ENCODE measurements at places on chromosomes 6 and 20.

- no peak for DNase-seq
These were observed 114.1 kb downstream of the CD83 start for GRCh38 chr6:14231501-14232280.

DNA sequence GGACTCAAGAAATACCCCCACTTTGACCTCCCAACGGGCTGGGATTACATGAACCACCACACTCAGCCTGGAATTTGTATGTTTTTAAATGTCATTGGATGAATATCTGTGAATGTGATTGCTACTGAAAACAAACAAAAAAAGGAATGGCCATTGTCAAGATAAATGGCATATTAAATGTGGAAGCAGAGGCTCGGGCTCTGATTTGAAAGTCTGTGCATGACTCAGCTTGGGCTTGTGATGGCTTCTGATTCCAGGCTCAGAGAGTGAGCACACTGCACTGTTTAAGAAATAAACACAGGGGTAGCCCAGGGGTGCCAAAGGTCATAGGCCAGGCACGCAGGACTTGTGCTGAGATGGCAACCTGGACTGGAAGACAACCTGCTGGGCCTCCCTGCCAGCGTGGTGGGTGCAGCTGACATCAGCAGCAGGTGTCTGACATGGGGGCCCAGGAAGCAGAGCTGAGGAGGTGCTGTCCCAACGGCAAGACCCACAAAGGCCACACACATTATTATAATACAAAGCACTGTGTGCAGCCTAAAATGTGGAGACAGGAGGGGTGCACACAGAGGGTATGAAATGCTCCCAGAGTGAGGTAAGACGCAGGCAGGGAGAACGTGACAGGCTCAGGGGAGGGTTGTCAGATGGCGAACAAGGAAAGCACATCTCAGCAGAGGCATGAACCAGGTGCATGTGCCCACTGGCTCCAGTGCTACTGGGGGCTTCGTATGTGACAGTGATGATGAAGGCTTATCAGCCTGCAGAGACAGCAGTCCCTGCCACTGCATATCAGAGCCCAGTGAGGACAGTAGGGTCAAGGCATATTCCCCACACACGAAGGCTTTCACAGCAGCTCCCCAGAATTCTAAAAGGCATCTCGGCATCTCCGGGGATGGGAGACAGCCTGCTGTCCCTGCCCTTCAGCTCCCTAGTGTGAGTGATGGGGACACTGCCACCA lies 169.4 kb downstream of the SYNDIG1 start:
- no peak for DNase-seq

DNA sequence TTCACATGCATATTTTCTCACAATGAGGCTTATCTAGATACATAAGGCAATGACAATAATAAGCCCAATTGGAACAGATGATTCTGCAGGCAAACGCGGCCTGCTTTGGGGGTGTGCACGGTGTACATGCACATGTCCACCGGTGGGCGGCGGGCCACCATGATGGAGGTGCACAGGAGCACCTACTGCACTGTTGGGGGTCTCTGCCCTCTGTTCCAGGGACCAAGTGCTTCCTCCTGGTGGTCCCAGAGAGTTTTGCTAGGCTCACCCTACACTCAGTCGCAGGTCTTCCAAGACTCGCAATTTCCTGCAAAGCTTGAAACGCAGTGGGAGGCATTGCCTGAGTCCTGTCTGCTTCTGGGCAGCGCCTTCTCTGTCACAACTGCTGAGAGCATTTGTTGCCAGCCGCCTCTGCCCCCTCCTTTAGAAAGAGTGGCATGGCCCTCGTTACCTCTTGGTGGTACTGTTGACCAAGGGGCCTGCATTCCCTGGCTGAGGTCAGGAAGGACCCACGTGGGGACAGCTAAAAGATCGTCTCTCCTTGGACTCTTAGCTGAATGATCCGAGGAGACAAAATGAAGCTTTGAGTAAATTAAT lies 135.3 kb downstream of the ERMARD start:
- DNase-seq, result no peak

DNA sequence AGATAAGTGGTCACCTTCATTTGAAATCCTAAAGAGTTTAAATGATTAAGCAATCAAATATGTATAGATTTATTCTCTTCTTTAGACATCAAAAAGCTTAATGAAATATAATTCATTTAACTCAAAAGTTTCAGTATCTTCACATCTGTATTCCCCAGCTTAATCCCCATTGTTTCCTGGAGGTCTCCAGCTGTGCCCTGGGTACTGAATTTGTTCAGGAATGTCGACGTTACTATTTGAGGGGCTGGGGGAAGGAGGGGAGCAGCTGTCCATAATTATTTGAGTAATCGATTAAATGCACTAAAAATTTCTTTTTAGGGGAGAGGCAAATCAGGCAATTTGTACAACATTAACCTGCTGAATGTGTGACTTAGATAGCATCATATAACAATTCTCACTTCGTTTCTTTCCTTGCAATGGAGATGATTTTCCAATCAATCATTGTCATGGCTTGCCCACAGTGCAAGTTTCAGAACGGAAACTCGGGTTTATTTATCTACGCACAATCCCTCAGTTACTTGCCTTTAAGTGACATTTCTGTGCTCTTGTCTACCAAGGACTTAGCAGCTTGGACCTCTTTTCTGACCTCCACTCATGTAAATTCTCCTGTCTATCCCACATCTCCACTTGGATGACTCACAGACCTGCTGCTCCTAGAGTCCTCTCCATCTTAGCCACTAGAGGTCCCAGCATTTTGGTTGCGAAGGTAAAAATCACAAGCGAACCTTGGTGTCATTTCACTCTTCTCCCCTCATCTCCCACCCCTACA lies 3.9 kb downstream of the DOK5 start:
- DNase-seq, result no peak

DNA sequence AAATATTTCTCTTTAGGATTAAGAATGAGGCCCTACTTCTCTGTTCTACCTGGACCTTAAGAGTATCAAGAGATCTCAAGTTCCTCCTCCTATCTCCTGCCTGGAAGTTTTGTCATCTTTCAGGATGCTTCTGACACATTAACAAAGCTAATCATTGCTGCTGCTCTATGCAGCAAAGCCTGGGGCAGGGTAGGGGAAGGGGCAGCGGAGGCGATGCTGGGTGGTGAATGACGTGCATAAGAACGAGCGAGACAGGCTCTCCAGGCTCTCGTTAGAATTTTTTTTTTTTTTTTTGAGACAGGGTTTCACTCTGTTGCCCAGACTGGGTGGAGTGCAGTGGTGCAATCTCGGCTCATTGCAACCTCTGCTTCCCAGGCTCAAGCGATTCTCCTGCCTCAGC lies 31.2 kb downstream of the FERMT1 start:
- DNase-seq, result no peak

GRCh38 chr6:134995536-134995935 lies 45.6 kb upstream of the ALDH8A1 start:
- DNase-seq, result no peak

DNA sequence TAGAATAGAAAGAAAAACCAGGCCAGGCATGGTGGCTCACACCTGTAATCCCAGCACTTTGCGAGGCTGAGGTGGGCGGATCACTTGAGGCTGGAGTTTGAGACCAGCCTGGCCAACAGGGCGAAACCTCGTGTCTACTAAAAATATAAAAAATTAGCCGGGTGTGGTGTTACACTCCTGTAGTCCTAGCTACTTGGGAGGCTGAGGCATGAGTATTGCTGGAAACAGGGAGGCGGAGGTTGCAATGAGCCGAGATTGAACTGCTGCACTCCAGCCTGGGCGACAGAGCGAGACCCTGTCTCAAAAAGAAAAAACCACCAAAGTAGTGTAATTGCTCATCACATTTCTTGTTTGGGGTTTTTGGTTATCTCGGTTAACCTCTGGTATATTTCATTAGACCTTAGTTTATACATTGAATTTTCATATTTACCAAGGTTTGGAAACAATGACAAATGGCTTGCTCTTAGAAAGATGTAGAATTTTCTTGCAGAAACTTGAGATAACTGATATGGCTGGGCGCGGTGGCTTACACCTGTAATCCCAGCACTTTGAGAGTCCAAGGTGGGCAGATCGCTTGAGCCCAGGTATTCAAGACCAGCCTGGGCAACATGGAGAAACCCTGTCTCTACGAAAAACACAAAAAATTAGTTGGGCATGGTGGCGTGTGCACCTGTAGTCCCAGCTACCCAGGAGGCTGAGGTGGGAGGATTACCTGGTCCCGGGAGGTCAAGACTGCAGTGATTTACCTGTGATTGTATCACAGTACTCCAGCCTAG lies 14.2 kb downstream of the ITCH start:
- no peak for DNase-seq

- DNase-seq, result no peak
These were observed 88.3 kb downstream of the DTNBP1 start for GRCh38 chr6:15574486-15574885.

DNA sequence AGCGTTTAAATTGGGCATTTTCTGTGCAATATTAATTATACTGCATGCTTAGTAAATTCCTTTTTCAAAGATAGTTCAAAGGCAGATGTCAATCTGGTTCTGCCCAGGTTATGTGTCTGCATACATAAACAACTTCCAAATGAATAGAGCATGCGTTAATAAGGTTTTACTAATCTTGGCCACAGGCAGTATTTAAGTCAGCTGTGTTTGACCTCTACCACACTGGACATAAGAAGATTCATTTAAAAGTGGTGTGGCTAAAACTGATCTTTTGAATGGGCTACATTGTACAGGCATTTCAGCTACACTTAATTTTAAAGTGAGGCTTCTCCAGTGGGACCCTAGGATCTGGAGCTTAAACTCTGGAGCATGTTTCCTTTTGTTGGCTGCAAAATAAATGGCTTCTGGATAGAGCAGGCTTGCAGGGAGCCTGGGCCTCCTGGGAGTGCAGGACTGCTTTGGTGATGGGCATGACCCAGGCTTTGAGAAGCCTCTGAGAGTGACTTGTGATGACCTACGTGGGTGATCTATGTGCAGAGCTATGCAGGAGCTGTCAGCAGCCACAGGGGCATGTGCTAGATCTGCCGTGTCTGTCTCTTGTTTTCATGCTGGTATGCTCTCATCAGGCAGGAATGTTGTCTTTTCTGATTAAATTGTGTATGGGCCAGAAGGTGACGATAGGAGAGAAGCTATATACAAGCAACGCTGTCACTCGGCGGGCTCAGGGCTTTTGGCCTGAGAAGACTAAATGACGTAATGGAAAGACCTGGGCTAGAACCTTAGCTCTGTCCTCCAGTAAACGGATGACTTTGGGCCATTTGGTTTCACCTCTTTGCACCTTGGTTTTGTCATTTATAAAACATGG lies 331.2 kb downstream of the QKI start:
- no peak for DNase-seq

GRCh38 chr20:9460518-9460917 lies 53.9 kb upstream of the LAMP5 start:
- no peak for DNase-seq

DNA sequence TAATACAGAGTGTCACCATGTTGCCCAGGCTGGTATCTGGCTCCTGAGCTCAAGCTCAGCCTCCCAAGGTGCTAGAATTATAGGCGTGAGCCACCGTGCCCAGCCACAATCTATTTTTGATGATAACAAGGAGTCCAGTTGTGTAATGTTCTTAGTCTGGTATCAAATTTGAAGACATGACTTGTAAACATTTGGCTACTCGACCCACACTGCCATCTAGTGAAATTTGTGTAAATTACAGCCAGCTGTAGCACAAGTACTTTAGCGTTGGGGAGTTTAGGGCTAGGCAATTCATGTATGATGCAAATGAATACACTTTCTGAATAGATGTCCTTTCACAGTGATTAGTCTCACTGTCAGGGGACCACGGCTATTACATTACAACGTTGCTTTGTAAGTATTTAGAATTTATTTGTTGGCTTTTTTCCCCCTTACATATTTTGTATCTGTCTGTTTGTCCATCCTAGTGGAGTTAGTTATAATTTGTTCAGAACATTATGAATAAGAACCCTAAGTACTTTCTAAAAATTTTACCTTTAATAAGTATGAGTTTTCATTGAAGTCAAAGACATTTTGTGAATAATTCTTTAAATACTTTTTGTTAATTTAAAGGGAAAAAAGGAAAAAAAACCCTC lies 139.7 kb downstream of the PRDM13 start:
- peak; percentile 23 for DNase-seq

GRCh38 chr6:112549749-112550148 lies 202.6 kb downstream of the RFPL4B start:
- no peak for DNase-seq

- DNase-seq, result no peak
These were observed 27.9 kb downstream of the FOXO3 start for GRCh38 chr6:108588586-108588985.

DNA sequence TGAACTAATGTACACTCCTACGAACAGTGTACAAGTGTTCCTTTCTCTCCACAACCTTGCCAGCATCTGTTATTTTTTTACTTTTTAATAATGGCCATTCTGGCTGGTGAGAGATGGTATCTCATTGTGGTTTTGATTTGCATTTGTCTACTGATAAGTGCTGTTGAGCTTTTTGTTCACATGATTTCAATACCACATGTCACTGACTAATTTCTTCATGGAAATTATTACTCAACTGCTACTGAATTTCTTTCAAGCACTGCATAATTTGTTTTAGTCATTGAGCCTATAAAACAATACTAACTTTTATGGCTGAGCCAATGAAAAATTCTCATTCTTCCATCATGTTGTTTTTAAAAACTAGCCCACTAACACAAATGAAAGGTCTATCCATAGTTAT lies 115.4 kb downstream of the FRK start:
- DNase-seq, result no peak

GRCh38 chr6:40205801-40206200 lies 271.5 kb upstream of the MOCS1 start:
- no peak for DNase-seq

- no peak for DNase-seq
These were observed 12.8 kb upstream of the SASH1 start for GRCh38 chr6:148329596-148330381.

GRCh38 chr20:61821735-61822134 lies 243.9 kb downstream of the TAF4 start:
- no peak for DNase-seq

GRCh38 chr6:106520711-106521401 lies 108.4 kb downstream of the RTN4IP1 start:
- no peak for DNase-seq

DNA sequence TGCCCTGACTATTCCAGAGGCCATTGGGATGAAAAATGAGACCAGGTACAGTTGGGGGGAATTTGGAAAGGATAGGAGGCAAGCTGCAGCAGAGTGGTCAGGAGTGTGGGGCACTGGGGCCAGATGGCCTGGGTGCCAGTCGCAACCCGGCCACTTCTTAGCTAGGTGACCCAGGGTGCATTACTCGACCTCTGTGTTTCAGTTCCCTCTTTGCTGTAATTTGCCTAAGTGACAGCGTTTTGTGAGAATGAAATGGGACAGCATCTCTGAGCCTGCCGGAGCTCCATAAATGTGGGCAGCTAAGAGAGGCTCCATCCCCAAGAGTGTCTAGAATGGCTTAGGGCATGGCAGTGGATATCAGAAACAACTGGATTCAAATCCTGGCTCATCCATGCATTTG lies 13.9 kb downstream of the LRFN2 start:
- no peak for DNase-seq

GRCh38 chr6:35485402-35485877 lies 11.4 kb downstream of the TEAD3 start:
- DNase-seq, result peak; percentile 80

GRCh38 chr6:96781557-96781956 lies 55.7 kb downstream of the GPR63 start:
- no peak for DNase-seq

GRCh38 chr6:39653612-39654011 lies 71.6 kb downstream of the KIF6 start:
- DNase-seq, result no peak

GRCh38 chr6:84921891-84922290 lies 157.5 kb upstream of the TBX18 start:
- no peak for DNase-seq

All from ovary (tissue), 10 donors.